ENCODE measurements at places on chromosomes 3 and 15.

DNA sequence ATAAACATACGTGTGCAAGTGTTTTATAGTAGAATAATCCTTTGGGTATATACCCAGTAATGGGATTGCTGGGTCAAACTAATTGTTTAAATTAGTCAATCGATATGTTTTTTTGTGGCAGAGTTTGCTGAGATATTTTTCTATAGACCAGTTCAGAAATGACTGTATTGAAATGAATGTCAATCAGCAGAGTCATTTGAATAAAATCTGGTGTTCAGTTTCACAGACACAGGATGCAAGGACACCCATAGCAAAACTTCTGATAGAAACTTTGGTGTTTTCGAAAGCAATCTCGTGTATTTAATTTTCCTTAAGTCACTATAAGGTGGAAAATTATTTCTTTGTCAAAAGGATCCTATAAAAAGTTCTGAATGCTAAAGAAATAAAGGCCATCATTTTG is 434.4 kb downstream of the RAP2B start:
- no peak for DNase-seq

DNA sequence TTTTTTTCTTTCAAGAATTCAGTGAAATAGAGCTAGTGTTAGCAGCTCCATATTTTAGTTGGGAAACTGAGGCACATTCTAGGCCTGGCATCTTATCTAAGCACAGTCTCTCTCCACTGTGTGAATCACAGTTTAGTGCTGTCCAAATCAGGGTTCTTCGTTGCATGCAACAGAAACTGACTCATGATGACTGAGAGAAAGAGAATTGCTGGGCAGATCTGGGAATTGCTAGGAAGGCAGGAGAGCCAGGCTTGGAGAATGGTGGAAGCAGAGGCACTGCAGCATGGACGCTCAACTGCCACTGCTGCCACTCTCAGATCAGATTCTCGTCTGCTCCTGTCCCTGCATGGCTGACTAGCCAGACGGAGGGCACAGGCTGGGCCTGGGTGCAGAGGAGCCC is 40.7 kb upstream of the CHST2 start:
- peak; percentile 77 for DNase-seq

GRCh38 chr15:53837263-53837662 is 77.8 kb upstream of the WDR72 start:
- no peak for DNase-seq

GRCh38 chr3:189964623-189965332 is 155.9 kb downstream of the P3H2 start:
- DNase-seq, result no peak

GRCh38 chr3:77189684-77190083 is 149.8 kb downstream of the ROBO2 start:
- DNase-seq, result no peak

DNA sequence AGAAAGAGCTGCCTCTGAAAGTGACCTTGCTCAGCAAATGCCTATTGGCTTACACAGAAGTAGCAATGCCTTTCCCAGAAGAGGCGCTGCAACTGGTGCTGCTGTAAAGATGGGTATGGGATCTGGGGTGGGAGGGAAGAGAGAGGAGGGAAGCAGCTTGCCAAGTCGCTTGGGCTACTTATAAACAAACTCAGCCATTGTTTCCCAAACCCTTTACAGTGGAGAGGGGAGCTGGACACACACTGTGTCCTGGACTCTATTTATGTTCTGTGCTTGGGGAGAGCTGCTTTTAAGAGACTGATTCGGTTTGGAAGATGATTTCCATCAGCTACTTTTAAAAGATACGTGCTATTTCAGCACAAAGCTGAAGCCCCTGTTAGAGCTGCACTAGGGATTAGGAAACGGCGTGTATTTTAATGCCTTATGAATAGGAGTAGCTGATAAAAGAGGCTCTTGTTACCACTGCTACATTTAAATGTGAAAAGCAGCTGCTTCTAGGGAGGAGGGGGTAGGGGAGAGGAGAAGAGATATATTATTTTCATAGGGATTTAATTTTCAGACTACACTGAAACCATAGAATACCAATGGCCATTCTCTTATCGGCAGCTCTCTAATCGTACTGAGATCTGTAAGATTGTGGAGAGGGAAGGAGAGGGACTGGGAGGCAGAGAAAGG is 440.6 kb downstream of the MCTP2 start:
- DNase-seq, result no peak

DNA sequence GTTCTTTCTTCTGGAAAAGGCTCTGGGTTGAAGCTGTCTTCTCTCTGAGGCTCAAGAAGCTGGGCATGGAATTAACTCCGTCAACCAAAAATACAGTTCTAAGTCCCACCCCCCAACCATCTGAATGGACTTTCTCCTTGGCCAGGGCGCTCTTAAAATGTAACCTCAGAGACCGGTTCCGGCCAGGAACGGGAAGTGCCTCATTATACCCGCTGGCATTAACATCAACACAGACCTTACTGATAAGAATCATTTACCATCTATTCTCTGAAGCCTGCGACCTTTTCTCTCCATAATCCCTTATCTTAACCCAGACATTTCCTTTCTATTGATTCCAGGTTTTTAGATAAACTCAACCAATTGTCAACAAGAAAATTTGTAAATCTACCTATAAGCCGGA is 64.7 kb downstream of the ATP1B3 start:
- DNase-seq, result no peak

- no peak for DNase-seq
Measured at GRCh38 chr3:53211706-53212702, 43.8 kb downstream of the TKT start.

- DNase-seq, result no peak
Measured at GRCh38 chr3:13113346-13114330, 40.4 kb upstream of the IQSEC1 start.

DNA sequence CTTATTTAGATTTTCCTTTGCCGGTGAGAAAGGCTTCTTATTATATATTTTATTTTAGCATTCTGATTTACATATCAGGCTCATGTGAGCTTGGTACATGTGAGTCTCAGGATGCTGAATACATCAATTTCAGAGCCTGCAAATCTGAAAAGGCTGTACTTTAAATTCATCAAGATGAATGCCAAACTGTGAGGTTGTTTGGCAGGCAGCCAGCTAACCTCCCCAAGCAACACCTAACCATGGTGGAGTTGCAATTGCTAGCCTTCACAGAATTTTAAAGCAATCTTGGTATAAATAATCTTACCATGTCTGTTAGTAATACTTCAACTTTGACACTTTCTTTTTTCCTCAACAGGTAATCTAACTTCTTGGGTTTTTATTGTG is 252.5 kb downstream of the CDIN1 start:
- no peak for DNase-seq

DNA sequence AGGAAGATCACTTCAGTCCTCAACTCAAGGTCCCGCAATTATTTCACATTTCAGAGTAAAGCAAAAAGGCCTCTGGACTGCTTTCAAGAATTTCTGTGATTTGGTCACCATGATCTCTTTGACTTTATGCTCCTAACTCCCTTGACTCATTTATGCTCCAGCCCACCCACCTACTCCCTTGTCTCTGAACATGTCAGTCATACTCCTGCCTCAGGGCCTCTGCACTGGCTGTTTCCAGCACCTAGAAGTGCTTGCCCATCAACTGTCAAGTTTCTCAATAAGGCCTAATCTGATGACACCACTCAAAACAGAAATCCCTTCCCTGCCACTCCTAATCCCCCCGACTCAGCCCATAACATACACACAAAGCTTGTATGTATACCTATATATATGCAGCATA is 36.1 kb upstream of the CSPG5 start:
- DNase-seq, result no peak

DNA sequence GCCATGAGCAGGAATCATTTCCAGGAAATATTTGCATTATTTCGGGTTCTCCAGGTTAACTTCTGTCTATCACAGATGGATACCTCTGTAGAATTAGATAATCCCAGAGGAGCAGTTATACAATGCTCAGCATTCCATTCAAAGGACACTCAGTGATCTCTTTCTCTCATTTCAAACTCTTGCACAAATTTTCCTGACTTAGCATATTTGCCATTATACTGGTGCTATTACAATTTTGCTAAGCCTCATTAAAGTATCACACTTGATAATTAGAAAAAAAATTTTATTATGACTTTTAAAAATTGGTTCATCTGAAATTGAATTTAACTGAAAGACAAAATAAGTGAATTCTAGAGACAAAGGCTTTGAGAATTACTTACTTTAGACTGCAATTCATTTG is 469.0 kb downstream of the EPHA3 start:
- no peak for DNase-seq

DNA sequence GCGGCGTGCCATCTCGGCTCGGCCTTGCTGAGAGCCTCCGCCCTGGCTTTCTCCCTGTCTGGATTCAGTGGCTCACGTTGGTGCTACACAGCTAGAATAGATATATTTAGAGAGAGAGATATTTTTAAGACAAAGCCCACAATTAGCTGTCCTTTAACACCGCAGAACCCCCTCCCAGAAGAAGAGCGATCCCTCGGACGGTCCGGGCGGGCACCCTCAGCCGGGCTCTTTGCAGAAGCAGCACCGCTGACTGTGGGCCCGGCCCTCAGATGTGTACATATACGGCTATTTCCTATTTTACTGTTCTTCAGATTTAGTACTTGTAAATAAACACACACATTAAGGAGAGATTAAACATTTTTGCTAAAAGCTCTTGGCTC is 54.1 kb downstream of the PLXNA1 start:
- DNase-seq, result no peak

GRCh38 chr3:114933407-114933806 is 213.7 kb downstream of the ZBTB20 start:
- no peak for DNase-seq

GRCh38 chr15:67300266-67301025 is 45.9 kb downstream of the IQCH start:
- peak; percentile 34 for DNase-seq

GRCh38 chr3:87002346-87002745 is 11.4 kb upstream of the VGLL3 start:
- DNase-seq, result no peak

Data from fibroblast of mammary gland (primary cell).